Activated CD4-positive, alpha-beta T cell treated with anti-CD3 and anti-CD28 coated beads for 24 hours (primary cell): ENCODE measurements at places on chromosomes 16 and 17.
A peak's percentile ranks its signal among the peaks of the same experiment; 100 is the strongest.

GRCh38 chr16:86026916-86027315 is 128.0 kb downstream of the IRF8 start:
- DNase-seq = no peak

DNA sequence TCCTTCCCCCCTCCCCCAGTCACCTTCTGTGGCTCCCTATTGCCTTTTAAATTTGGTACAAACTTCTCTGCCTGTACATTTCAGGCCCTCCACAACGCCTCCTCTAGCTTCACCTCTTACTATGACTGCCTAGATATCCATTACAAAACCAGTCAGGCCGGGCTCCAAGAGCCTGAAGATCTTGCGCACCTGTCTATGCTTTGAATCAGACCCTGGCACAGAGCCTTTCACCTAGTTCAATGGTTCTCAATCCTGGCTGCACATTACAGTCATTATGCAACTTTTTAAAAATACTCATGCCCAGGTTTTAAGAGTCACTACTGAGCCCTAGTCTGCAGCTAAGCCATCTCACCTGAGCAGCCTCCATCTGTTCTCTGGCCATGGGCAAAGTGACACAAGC is 1.6 kb upstream of the GAS7 start:
- no peak for DNase-seq

DNA sequence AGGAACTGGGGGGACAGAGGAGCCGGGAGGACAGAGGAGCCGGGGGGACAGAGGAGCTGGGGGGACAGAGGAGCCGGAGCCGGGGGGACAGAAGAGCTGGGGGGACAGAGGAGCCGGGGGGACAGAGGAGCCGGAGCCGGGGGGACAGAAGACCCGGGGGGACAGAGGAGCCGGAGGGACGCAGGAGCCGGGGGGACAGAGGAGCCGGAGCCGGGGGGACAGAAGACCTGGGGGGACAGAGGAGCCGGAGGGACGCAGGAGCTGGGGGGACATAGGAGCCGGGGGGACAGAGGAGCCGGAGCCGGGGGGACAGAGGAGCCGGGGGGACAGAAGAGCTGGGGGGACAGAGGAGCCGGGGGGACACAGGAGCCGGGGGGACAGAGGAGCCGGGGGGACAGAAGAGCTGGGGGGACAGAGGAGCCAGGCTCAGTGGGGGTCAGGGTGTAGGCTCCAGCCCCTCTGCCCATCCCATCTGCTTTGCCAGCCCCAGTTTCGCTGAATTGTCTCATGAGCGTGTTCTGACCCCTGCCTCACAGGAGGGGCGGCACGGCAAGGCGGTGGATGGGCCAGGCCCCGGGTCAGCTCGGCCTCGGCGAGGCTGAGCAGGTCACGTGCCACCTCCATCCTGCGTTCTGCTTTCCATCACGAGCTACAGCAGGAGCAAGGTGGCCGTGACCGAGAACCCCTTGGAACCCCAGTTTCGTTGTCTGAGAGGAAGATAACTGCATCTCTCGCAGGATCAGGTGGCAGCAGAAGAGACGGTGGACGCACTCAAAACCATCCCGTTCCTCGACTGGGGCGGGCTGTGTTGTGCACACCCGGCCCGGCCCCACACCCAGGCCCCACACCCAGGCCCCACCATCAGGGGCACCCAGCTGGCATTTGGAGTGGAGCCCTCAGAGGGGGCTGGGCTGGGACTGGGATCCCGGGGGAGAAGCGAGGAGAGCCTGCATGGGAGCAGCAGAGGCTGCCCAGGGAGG is 26.1 kb upstream of the CBFA2T3 start:
- DNase-seq = no peak

DNA sequence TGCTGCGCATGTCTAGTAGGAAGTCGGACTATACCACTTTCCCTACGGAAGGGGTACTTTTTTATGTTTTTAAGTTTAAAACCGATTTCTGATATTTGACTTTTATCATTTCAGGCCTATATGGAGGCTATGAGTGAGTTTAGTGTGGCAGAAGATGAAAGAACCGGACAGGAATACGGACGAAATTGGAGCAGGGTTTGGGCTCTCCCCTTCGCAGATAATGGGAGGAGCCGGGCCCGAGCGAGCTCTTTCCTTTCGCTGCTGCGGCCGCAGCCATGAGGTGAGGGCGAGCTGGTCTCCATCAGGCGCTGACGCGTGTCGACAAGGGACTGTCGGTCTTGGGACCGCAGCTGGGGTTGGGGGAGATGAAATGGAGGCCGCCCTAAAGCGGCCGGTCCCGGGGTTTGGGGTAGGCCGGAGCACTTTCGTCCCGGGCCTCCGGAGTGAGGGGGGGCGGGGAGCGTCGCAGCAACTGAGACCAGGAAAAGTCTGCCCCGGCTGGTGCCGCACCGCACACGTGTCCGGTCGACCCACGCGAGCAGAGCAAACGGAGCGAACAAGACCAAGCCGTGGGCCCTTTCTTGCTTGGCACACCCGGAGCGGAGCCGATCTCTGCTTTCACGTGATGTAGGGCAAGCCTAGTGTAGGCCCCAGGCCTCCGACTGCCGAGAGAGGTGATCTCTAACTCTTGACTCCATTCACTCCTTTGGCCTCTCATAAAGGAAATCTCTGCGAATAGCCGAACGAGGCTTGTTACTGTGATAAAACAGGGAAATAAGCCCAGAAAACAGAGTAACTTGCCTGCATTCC is at the start of gene RPL19:
Gene RPL19, plus strand, starts transcription at position 214 of the 810 bp plus-strand sequence. Its CDS starts 62 bp downstream, at position 276.
- DNase-seq = peak; percentile 70

- DNase-seq = peak; percentile 81
Measured at GRCh38 chr16:67184995-67185650, 1.4 kb upstream of the MATCAP1 start.

GRCh38 chr17:4585638-4585994 is 1.3 kb downstream of the SMTNL2 start:
- DNase-seq = no peak

- no peak for DNase-seq
Measured at GRCh38 chr17:76189247-76189646, 48.2 kb upstream of the FOXJ1 start.

GRCh38 chr17:34726536-34727384 is 147.4 kb downstream of the TMEM132E start:
- no peak for DNase-seq

GRCh38 chr17:57530026-57530425 is 215.1 kb downstream of the CCDC182 start:
- no peak for DNase-seq

- no peak for DNase-seq
Measured at GRCh38 chr17:7703584-7704479, 1.2 kb upstream of the EFNB3 start.

GRCh38 chr17:39927929-39928857 is 661 bp downstream of the LRRC3C start:
- DNase-seq = no peak

- no peak for DNase-seq
Measured at GRCh38 chr16:5490499-5490898, 392.9 kb upstream of the EEF2KMT start.

DNA sequence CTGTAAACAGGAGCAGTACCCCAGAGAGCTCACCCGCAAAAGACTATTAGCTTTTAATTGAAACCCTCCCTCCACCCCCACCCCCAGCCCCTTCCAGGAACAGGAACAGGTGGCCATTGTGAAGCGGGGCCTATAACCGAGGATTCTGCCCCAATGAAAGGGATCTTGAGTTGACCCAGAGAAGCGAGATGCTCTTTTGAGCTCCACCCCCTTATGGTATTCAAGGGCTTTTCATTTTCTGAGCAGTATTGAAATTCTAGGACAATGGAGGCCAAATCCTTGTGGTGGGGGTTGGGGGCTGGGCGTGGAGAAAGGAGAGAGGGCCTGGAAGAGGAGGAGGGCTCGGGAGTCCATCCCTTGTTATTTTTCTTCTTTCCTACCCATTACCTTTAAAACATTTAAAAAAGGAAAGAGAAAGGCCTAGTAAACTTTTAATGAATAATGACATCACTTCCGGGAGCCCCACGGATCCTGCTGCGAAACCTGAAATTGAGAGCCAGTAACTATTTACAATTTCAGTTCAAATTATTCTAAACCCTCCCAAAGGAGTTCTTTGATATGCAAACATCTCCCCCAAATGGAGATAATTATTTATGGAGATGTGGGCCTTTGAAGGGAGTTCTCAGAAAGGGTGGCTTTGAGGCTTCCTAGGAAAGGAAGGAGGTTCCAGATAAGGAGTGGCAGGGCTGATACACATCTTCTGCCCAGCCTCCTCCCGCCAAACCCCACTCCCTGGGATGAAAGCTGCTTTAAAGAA is 30.5 kb downstream of the HS3ST3B1 start:
- DNase-seq = no peak

GRCh38 chr16:66926961-66927436 is 1.7 kb upstream of the RRAD start:
- no peak for DNase-seq

- DNase-seq = no peak
Measured at GRCh38 chr16:85029981-85030401, 2.4 kb downstream of the KIAA0513 start.

DNA sequence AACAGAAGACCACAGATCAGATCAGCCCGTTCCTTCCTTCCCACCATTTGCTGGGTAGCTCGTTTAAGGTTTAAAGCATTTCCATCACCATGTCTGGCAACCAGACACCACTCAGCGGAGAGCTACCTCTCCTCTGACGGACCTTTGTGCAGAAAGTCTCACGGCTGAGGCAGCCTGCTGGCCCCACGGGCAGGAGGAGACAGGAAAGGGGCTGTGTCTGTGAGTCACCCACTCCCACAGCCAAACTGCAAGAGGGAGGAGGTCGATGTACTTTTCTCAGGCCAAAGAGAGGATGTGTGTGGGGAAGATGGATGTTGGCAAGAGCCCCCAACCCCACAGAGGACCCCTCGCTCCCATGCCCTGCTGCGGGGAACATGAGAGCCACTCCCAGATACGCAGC is 92.1 kb downstream of the ZNF423 start:
- DNase-seq = no peak

- no peak for DNase-seq
Measured at GRCh38 chr17:64042700-64043485, 22.5 kb upstream of the ICAM2 start.

DNA sequence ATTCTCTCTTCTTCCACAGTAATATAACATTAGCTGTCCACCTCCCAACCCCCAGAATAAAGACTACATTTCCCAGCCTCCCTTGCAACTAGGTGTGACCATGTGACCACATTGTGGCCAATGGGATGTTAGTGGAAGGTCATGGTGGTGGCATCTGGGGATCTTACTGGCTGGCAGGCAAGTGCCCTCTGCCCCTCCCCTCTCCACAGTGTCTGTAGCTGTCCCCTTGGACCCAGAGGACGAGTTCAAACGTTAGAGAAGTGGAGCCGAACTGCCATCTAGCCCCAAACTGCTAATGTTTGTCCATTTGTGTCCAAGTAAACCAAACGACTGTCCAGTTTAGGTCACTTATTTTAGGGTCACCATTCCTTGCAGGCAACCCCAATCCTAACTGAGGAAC is 26.6 kb upstream of the KCNG4 start:
- DNase-seq = no peak

- DNase-seq = no peak
Measured at GRCh38 chr17:5705081-5705875, 121.0 kb upstream of the NLRP1 start.

DNA sequence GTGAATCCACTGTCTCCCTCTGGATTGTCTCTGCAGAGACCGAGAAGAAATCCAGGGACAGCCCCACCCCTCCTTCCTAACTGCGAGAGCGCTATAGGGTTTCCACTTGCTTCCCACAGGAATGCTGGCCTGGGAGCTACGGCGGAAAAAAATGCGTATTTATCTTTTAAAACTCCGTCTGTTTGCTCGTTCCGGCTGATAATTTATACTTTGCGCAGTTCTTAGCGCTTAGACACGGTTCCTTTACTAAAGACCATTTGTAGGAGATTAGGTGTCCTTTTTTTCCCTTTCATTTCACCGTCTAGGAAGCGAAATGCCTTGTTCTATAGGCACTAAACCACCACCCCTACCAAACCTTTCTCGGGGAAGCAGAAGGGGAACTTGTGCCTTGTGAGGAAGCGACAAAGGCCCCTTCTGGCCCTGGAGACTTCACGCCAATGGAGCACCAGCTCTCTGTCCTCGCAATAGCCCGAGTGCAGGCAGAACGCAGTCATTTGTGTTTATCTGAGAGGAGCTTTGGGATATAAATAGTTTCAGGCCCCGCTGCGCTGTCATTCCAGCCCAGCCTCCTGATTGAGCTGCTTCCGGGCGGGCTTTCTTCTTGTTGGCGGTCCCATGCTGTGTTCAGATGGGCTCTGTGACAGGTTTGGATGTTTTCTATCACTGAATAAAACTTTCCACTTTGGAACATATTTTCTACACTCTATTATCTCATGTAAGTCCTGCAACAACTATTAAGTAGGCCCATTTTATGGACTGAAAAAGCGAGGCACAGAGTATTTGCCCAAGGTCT is 791 bp upstream of the SUPT4H1 start:
- no peak for DNase-seq

GRCh38 chr17:59028328-59028727 is 78.4 kb downstream of the TRIM37 start:
- no peak for DNase-seq

GRCh38 chr17:3475812-3476610 is at the start of gene ASPA:
ASPA (plus strand) TSS chr17:3475997; CDS start chr17:3476160, 163 bp downstream.
- DNase-seq = no peak

DNA sequence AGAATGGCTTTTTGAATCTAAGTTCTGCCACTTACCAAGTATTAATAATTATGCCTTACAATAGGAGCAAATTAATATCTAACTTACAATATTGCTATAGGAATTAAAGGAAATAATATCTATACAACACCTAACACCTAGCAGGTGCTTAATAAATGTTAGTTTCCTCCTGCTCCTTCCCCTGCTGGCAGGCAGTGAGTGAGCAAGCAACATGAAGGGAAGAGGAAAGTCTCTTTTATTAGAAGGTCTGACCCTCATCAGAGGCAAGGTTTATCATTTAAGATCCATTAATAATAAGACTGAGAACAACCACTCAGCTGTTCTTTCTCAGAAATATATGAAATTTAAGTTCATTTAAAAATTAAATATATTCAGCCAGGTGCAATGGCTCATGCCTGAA is 6.7 kb upstream of the DYNC1LI2 start:
- no peak for DNase-seq

DNA sequence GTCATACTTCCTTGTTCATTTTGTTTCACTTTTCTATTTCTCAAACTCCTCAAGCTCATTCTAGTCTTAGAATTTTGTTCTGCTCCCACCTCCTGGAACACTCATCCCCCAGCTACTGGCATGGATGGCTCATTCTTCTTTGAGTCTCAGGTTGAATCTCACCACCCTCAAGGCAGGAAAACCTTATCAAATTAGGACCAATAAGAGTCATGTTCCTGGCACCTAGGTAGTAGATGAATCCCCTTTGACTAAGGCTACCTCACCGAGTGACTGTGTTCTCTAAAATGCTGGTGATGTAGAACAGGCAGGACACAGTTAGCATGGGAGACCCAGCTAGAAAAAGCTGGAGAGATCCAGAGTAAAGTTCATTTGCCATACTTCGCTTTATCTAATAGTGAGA is 1050.8 kb upstream of the EEF2KMT start:
- DNase-seq = no peak

DNA sequence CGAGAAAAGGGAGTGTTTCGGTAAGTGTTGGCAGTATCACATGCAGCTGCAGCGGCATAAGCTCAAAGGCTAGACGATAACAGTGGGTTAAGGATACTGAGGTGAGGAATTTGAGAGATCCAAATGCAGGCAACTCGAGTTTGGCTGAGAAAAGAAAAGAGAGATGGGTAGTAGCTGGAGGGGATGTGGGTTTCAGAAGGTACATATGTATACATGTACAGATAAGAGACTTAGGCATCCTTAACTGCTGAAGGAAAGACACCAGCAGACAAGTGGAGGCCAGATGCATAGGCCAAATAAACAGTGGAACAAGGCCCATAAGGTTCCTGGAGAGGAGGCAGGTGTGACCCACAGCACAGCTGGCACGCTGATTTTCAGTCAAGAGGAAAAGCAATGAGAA is 86.6 kb upstream of the NETO2 start:
- DNase-seq = no peak
